Gastroesophageal sphincter (tissue), 4 donors: ENCODE measurements at places on chromosomes 1 and 21. TPM values are rescaled to one million over a fixed set of nuclear protein-coding genes. Genes with fewer than 3 reads are reported as not detected.
A peak's percentile ranks its signal among the peaks of the same experiment; 100 is the strongest.

GRCh38 chr1:207711285-207711684 lies 40.6 kb upstream of the CD46 start:
- no peaks in the 10 kb centered on the region for H3K27me3 ChIP-seq
- no peak overlapping the region for H3K4me3 ChIP-seq
- no peak for ATAC-seq

- peak overlapping the region; percentile 63 for H3K27ac ChIP-seq
- H3K27me3 ChIP-seq = no peaks in the 10 kb centered on the region
- no peak for ATAC-seq
- no peaks in the 10 kb centered on the region for H3K4me1 ChIP-seq
Observed at GRCh38 chr1:165423136-165423535, 21.8 kb downstream of the RXRG start.

GRCh38 chr1:34266127-34266951 lies 89.6 kb downstream of the C1orf94 start:
- peaks cover 73% of the 10 kb centered on the region for H3K27me3 ChIP-seq
- H3K27ac ChIP-seq = no peak overlapping the region
- no peak for ATAC-seq
- H3K36me3 ChIP-seq = no peaks in the 10 kb centered on the region
- no peak overlapping the region for H3K4me3 ChIP-seq
- H3K4me1 ChIP-seq = no peaks in the 10 kb centered on the region

DNA sequence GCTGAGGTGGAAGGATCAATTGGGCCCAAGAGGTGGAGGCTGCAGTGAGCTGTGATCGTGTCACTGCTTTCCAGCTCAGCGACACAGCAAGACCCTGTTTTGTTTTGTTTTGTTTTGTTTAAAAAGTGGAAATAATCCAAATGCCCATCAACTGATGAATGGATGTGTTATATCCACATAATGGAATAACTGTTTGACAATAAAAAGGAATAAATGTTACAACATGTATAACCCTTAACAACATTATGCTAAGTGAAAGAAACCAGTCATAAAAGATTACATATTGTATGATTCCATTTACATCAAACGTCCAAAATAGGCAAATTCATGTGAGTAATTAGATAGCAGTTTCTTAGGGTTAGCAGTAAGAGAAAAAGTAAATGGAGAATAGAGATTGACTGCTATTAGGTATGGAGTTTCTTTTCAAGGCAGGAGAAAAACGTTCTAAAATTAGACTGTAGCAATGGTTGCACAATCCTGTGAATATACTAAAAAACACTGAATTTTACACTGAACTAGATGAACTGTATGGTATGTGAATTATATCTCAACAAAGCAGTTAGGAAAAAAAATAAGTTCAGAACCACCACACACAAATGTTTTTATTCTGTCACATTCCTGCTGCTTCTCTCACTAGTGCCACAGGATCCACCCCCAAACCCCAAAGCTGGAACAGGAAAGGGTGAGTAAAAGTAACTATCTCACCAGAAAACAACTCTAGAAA lies 15.7 kb downstream of the FOXJ3 start:
- H3K4me1 ChIP-seq = peaks cover 35% of the 10 kb centered on the region
- H3K36me3 ChIP-seq = no peaks in the 10 kb centered on the region
- no peak for ATAC-seq
- peak overlapping the region; percentile 64 for H3K27ac ChIP-seq

DNA sequence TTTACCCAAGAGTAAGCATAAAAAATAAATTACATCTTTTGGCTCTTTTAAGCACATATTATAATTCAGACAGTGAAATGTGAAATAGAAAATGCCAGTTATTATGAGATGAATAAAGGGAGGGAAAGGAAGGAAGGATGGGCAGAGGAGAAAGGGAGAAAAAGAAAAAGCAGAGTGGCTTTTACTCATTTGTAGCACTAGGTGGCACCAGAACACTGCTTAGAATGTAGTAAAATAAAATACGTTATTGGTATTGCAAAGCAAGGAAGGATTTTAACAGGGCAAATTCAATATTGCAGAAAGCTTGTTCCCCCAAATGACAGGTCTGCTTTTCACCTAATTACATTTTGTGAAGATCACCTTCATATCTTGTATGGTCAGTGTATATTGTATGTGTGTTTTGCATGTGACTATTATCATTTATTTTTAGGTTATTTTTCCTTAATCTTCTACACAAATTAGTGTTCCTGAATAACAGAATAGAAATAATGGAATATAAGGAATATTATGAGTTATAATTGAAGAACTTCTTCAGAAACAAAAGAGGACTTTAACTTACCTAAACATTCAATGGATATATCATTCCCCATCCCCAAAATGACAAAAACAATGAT lies 9.1 kb upstream of the PCNX2 start:
- ATAC-seq = no peak
- H3K27me3 ChIP-seq = peaks cover 17% of the 10 kb centered on the region
- no peaks in the 10 kb centered on the region for H3K4me1 ChIP-seq
- H3K4me3 ChIP-seq = no peak overlapping the region
- no peaks in the 10 kb centered on the region for H3K36me3 ChIP-seq

DNA sequence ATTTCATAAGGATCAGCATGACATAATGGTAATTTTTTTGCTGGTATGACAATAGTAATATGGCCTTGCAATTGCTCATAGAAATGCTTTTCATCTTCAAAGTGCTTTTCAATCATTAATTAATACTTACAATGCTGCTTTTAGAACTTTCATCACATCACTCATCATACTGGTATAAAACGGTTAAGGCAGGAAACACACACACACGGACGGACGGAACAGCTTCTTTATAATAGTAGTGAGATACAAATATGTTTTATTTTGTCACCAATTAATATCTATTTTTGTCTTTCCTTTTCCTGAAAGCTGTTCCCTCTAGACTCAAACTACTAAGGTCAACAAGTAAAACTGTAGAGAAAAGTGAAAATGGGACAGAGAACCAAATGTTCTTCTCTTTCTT lies 353.9 kb upstream of the PKN2 start:
- ATAC-seq = no peak
- no peak overlapping the region for H3K27ac ChIP-seq
- H3K36me3 ChIP-seq = no peaks in the 10 kb centered on the region
- no peak overlapping the region for H3K4me3 ChIP-seq
- no peaks in the 10 kb centered on the region for H3K27me3 ChIP-seq
- H3K4me1 ChIP-seq = no peaks in the 10 kb centered on the region

Gene LENEP
- not detected for total RNA-seq

Gene OR2L13
- total RNA-seq = not detected

Gene NBPF6
- not detected for total RNA-seq

Gene C1orf53
- total RNA-seq = not detected

Gene SYPL2
- 4.0 TPM for total RNA-seq

Gene ABCG1
- total RNA-seq = 18.5 TPM

Gene METTL25B
- total RNA-seq = 13.1 TPM

Gene AADACL4
- total RNA-seq = not detected
